Foreskin keratinocyte (primary cell): ENCODE measurements at places on chromosomes 3 and 15.

GRCh38 chr3:51539291-51539941 lies 897 bp downstream of the RAD54L2 start:
- peak; percentile 29 for DNase-seq

DNA sequence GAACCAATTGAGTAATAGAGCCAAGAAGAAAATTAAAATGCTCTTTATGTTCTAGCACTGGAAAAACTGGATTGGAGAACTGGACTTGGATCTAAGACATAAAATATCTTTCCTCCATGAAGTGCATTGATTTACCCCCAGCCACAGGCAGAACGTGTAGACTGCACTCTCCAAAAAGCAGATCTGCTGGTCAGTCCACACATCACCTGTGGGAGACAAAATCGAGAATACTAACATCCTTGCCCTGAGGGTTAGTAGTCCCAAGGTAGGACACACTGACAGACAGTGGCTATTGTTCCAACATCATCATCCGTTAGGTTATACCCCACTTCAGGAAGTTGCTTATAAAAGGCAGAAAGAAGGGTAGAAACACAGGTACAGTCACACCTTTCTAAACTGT lies 257.1 kb upstream of the STT3B start:
- DNase-seq: no peak

GRCh38 chr3:24496529-24497482 lies 2.2 kb upstream of the THRB start:
- no peak for DNase-seq

- DNase-seq: no peak
These were observed 251.6 kb upstream of the ZPLD1 start for GRCh38 chr3:102183186-102183585.

DNA sequence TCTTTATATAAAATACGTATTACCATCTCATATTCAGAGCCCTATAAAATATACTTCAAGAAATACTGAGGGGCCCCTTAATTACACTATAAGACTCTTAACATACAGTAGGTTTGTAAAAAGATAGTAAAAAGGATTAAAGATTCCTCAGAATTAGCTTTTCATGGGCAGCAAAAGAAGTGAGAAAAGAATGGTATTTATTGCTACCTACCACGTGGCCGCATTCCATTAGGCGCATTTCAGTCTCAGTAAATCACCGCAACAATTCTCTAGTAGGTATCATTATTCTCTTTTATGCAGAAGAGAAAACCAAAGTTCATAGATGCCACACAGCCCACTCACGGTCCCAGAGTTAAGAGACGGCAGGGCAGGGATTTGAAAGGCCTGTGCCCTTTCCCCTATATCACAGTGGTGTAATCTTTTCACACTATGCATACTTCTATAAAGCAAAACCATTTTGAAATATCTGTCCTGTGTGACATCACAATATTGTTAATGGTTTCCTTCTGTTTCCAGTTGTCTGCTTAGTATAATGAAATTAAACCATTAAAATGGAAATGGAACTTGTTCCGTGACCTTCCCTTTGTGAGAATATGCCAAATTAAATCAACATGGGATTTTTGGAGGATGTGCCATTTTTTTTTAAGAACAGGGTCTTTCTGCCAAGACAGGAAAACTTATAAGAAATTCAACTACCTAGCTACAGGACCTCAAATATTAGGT lies 1072.2 kb downstream of the FHIT start:
- no peak for DNase-seq

- DNase-seq: no peak
These were observed 25.5 kb downstream of the CHP1 start for GRCh38 chr15:41256577-41257038.

- no peak for DNase-seq
These were observed 11.8 kb downstream of the MRAS start for GRCh38 chr3:138359919-138360868.

GRCh38 chr3:147977001-147977400 lies 567.8 kb downstream of the ZIC1 start:
- no peak for DNase-seq

DNA sequence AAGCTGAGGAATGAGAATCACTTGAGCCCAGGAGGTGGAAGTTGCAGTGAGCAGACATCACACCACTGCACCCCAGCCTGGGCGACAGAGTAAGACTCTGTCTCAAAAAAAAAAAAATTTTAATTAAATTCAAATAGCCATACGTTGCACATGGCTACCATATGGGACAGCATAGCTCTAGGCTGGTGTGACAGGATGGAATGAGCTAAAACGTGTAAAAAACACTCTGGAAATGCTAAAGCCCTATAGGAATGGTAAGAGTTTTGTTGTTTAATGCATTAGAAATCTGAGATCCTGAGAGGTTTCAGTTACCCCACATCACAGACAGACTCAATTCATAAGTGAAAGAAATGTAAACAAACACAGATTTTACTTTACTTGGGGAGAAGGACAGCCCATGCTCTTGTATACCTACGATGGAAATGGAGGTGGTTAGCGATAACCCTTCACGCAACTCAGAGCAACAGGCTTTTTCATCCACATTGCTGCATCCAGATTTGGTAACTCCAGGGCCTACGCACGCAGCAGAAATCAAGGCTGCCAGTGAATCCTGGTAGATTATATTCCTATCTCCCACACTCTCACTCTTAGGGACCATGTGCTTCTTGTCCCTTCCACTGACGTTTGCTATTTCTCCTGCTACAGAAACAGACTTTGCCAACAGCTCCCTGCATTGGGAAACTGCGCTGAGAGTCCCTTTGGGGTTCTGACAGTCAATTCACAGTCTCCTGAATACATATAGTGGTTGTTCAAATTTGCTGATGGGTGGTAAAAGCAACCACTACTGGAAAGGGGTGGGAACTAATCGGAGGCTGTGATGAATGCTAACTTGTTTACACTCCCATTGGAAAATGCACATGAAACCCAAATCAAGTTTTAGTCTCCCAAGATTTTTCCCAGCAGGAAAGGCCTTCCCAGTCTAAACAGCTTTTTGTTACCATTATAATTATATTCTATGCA lies 3.1 kb downstream of the SH3BP5 start:
- DNase-seq: no peak

DNA sequence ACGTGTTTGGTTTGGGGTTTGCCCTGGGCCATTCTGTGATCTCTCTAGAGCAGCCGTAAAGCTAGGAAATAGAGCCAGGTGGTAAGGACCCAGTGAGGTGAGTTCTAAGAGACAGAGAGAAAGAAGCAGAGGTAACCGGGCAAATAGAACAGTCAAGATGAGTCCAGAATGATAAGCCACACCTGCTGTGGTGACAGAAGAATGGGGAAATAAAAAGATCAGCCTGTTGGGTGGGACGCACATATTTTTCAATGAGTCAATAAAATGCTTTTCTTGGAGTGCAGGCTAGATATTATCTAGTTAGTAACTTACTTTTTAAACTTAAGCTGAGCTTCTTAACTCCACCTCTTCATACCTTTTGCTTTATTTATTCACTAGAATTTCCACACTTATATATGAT lies 135.0 kb downstream of the NFKBIZ start:
- peak; percentile 49 for DNase-seq

DNA sequence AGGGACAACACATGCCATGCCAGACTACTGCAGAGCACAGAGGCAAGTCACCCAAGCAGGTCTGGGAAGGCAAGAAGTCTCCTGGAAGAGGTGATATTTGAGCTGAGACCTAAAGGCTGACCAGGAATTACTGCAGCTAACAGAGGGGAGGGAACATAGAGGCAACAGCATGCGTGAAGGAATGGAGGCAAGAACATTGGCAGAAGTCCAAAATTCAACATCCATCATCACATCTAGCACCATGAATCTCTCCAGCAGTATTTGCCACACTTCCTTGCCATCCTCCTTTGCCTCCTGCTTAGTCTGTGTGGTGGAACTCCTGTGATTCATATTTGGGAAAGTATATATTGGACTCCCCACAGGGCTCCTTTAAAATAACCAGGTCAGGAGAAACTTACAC lies 870 bp upstream of the TSEN2 start:
- no peak for DNase-seq

- DNase-seq: no peak
These were observed 85.9 kb downstream of the AGBL1 start for GRCh38 chr15:86165265-86166211.

DNA sequence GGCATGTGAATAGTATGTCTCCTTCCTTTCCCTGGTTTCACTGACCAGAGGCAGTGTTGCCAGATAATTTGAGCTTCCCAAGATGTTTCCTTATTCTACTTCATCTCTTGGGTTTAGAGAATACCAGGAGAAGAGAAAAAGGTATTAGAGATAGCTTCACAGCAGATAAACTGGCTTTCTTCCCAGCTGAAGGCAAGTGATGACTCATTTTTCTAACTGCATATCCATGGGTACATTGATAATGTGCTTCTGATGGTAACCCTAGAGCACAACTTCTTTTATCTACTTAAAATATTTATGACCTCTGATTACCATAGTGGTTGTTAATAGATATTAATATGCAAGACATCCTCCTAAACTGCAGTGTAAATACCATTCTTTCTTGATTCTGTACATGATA lies 34.6 kb upstream of the CMTM8 start:
- DNase-seq: peak; percentile 18

DNA sequence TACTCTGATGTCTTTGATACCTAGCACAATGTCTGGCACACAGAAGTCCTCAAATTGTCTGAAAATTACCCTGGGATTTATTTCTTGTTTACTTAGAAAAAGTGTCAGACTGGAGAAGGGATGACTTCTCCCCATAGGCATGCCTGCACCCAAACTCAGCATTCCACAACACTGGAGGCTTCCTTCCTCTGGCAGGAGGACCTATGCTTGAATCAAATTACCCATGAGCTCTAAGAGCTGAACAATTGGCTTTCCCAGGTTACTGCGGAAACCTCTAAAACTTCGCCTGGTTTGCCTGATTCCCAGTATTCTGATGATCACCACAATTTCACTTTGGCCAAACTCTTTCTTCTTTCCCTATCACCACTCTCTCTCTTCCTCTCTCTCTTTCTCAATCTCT lies 217.4 kb downstream of the DIPK2A start:
- DNase-seq: no peak

GRCh38 chr3:177538048-177538749 lies 340.9 kb upstream of the TBL1XR1 start:
- DNase-seq: no peak

GRCh38 chr3:12178091-12178820 lies 19.5 kb upstream of the TIMP4 start:
- no peak for DNase-seq

- DNase-seq: no peak
These were observed 34.7 kb downstream of the POLG start for GRCh38 chr15:89299896-89300295.

- DNase-seq: no peak
These were observed 478.7 kb upstream of the WNT5A start for GRCh38 chr3:55965776-55966175.

- no peak for DNase-seq
These were observed 646.5 kb downstream of the MCTP2 start for GRCh38 chr15:94877833-94878232.

DNA sequence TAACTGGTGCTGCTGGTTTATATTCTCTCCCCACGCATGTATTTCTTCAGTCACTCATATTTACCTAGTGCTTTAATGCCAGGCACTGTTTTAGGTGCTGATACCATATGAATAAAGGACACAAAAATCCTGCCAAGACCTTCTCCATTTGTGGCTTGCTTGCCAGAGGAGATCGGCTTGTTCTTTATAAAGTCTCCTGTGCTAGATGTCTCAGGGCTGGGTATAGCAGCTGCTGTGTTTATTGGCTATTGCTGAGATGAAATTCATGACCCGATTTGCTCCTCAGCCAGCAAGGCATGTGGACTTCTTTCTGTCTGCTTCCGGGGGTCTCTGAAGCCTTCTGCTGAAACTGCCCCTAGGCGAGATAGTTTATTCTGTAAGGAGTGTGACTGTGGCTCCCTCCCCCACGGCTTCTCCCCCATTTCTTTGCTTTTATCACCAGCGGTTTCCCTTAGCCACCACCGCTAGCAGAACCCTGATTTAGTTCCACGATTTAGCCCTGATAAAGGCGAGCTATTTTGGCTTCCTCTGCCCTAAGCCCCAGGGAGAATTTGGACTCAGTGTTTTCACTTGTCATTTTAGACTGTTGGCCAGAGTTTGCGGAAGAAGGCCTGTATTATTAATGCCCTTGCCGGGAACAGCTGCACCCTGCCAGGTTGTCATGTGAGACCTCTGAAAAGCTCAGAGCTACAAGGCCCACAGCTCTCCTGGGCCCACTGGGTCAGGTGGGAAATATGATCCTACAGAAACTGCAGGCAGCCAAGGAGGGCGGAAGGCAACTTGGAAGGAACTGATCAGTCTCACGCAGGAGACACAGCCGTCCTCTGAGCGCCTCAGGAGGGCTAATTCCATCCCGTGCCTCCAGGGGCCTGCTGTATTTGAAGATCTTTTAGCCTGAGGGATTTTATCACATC lies 46.8 kb downstream of the ST6GAL1 start:
- DNase-seq: no peak

DNA sequence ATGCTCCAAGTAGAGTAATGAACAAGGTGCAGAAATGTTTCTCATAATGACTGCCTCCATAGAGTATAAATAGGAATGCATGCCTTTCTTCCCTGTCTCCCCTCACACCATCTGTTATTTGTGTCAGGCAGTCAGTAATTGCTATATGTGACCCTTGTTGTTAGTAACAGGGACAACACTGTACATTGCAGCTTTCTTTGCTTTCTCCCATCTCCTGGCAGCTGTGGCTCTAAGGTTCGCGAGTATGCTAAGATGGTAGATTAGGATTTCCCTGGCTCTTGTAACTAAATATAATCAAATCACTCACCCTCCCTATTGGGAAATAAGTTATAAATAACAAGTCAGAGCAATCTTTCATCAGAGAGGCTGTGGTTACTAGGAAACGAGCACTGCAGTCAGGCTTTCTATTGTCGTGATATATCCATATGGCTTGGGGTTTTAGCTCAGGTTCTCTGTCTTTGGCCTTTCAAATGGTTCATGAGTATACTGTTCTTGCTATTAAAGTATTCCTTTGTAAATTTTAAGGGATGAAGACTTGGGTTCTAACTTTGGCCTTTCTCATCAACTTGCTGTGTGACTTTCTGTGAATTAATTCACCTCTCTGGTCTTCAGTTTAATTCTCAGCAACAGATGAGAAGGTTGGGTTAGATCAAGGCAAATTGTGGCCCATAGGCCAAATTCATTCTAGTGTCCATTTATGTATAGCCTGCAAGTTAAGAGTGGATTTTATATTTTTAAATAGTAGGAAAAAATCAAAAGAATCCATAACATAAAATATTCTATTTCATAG lies 8.1 kb upstream of the MINDY4B start:
- no peak for DNase-seq

GRCh38 chr3:167445491-167445890 lies 28.4 kb downstream of the SERPINI2 start:
- no peak for DNase-seq
